ENCODE measurements at places on chromosomes 4 and X. TPM values are rescaled to one million over a fixed set of nuclear protein-coding genes. Genes with fewer than 3 reads are reported as not detected.

Gene GRID2
- total RNA-seq = not detected

Gene SPANXA2
- not detected for total RNA-seq

Gene STS
- 21.1 TPM for total RNA-seq

Gene NWD2
- 2.1 TPM for total RNA-seq

Gene GAGE2A
- total RNA-seq = not detected

Gene FGFRL1
- total RNA-seq = 12.6 TPM
